A549 treated with Hydrocortisone at 1 μM for 4 hours (cell line): ENCODE measurements at places on chromosomes 3 and 15. TPM values are rescaled to one million over a fixed set of nuclear protein-coding genes. Genes with fewer than 3 reads are reported as not detected.

Gene CRABP1
- 0.68 to 2.0 TPM (median 1.1 TPM) in 5 replicates for total RNA-seq

Gene ERICH6
- total RNA-seq, result 0.07 TPM in 1 of 5 replicates, not detected in the others

Gene PCSK6
- total RNA-seq, result 11.5 to 12.9 TPM (median 12.2 TPM) in 5 replicates

Gene SCN11A
- not detected in 5 replicates for total RNA-seq

Gene SYNPR
- total RNA-seq, result not detected in 5 replicates

Gene RARB
- 5.6 to 13.6 TPM (median 9.5 TPM) in 5 replicates for total RNA-seq
